ENCODE measurements at places on chromosomes 12 and 14. TPM values are rescaled to one million over a fixed set of nuclear protein-coding genes. Genes with fewer than 3 reads are reported as not detected.
A peak's percentile ranks its signal among the peaks of the same experiment; 100 is the strongest.

DNA sequence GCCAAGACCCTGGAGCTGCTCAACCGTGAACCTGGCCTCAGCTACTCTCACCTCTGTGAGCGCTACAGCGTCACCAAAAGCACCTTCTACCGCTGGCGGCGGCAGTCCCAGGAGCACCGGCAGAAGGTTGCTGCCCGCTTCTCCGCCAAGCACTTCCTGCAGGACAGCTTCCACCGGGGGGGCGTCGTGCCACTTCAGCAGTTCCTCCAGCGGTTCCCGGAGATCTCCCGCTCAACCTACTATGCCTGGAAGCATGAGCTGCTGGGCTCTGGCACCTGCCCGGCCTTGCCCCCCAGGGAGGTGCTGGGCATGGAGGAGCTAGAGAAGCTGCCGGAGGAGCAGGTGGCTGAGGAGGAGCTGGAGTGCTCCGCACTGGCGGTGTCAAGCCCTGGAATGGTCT is 9.3 kb downstream of the VRTN start:
- no peak overlapping the region for H3K27ac ChIP-seq
- peaks cover 2% of the 10 kb centered on the region for H3K27me3 ChIP-seq
- no peak overlapping the region for H3K4me3 ChIP-seq
- DNase-seq: no peak

DNA sequence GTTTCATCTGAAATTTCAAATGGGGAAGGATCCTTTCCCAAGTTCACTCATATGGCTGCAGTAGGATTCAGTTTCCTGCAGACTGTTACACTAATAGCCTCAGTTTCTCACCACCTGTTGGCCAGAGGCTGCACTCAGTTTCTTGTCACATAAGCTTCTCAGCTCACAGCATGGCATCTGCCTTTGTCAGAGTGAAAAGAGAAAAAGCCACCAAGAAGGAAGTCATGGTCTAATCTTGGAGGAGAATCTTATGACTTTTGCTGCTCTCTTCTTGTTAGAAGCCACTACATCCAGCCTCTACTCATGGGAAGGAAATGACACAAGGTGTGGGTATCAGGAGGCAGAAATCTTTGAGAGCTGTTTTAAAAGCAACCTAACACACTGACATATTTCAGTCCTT is 39.4 kb upstream of the BTG1 start:
- peaks cover 45% of the 10 kb centered on the region for H3K4me1 ChIP-seq
- no peaks in the 10 kb centered on the region for H3K27me3 ChIP-seq
- H3K36me3 ChIP-seq: peaks cover 16% of the 10 kb centered on the region
- DNase-seq: peak; percentile 37

DNA sequence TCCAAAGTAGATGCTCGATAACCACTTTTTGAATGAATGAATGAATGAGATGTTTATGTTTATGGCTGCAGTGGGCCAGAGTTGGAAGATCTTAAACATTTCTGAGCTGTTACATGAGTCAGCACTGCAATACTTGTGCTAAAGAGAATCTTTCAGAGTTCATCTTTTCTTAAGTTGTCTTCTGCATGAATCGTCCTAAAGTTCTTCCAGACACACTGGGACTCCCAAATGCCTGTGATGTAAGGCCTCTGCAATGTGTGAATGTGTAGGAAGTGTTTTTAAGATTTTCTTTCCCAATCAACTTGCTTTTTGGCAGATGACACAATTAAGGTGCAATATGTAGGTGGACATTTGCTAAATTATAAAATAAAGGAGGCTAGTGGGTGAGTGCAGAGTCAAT is 50.3 kb upstream of the TRIM9 start:
- no peak overlapping the region for H3K4me3 ChIP-seq
- H3K36me3 ChIP-seq: no peaks in the 10 kb centered on the region
- no peaks in the 10 kb centered on the region for H3K4me1 ChIP-seq
- no peak for DNase-seq
- H3K27me3 ChIP-seq: peaks cover 7% of the 10 kb centered on the region

GRCh38 chr12:89760783-89761182 is 52.1 kb upstream of the ATP2B1 start:
- no peaks in the 10 kb centered on the region for H3K27me3 ChIP-seq
- H3K27ac ChIP-seq: no peak overlapping the region
- no peak overlapping the region for H3K4me3 ChIP-seq
- H3K36me3 ChIP-seq: peaks cover 2% of the 10 kb centered on the region
- no peak for DNase-seq

DNA sequence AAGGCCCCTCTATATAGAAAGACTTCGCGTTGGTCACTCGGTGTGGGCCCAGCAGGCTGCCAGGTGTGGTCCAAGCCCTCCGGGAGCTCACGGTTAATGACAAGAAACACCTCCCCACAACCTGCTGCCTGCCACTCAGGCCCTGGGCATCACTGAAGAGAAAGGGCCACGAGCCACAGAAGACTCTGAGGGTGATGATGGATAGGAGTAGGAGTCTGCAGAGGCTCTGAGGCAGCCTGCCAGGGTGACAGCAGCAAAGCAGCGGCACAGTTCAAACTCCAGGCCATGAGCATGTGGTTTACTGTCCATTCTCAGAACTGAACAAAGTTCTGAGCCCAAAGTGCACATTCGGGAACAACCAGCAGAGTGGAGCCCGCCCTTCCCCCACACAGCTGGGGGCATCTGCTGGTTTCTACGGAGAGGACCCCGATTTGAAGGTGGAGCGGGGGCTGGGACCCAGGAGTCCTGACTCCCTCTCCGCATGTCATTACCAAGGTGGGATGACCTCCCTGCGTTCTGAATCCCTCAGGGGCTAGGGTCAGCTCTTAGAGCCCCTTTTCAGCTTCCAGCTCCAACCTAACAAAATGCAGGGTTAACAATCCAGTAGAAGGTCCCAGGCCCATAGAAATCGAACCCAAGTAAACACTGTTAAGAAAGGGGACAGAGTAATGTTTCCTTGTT is 65.8 kb downstream of the VWF start:
- DNase-seq: no peak
- H3K27me3 ChIP-seq: peaks cover 4% of the 10 kb centered on the region
- no peaks in the 10 kb centered on the region for H3K36me3 ChIP-seq
- H3K27ac ChIP-seq: no peak overlapping the region

The KLHL28 gene
- 19.6 TPM for total RNA-seq

- no peak overlapping the region for H3K4me3 ChIP-seq
- no peaks in the 10 kb centered on the region for H3K36me3 ChIP-seq
- no peak for DNase-seq
- H3K27ac ChIP-seq: no peak overlapping the region
These were observed 486.2 kb downstream of the VRK1 start for GRCh38 chr14:97283426-97283825.

DNA sequence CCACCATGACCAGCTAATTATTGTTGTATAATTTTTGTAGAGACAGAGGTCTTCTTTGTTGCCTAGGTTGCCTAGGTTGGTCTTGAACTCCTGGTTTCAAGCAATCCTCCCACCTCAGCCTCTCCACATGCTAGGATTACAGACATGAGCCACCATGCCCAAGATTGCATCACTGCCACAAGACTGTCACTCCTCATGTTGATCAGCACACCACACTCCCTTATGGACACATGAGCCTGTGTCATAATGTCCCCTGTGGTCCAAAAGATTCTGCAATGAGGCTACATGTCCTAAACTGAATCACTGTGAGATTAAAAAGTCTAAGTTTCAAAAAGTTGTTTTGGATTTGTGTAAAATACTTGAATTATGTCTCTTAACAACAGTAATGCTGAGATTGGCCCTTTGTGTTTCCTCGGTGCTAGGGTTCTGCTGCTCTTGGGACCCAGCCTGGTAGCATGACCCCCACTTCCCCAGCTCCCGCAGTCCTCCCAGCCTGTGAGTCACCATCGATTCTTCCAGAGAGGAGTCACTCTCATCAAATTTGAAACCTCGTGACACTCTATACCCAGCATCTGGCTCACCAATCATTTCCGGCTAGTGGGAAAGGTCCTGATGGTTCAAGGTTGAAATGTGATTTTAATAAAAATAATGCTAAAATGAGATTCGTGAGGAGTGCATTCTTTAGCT is 890.9 kb downstream of the VRK1 start:
- DNase-seq: no peak
- H3K27me3 ChIP-seq: no peaks in the 10 kb centered on the region
- no peak overlapping the region for H3K4me3 ChIP-seq
- peaks cover 7% of the 10 kb centered on the region for H3K36me3 ChIP-seq

The PYGL gene
- 0.72 TPM for total RNA-seq

The NKX2-8 gene
- not detected for total RNA-seq

The FGF6 gene
- not detected for total RNA-seq

DNA sequence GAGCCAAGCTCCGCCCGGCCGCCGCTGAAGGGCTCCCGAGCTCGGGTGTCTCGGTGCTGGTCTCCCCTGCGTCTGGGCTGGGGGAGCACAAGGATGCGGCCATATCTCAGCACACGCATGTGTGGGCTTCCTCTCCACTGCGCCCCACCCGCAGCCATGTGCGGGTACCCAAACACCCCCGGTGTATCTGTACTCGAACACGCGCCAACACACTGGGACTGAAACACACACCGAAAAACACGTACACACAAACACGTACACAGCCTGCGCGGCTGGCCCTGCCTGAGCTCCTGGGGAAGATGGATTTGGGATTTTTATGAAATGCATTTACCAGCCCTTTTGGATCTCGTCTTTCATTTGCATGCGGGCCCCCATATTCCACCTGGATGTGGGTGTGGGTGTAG is 897 bp upstream of the TBX3 start:
- peaks cover 9% of the 10 kb centered on the region for H3K36me3 ChIP-seq
- no peak for DNase-seq
- peak overlapping the region; percentile 28 for H3K4me3 ChIP-seq
- peaks cover 21% of the 10 kb centered on the region for H3K4me1 ChIP-seq

The SCNN1A gene
- 1.1 TPM for total RNA-seq

DNA sequence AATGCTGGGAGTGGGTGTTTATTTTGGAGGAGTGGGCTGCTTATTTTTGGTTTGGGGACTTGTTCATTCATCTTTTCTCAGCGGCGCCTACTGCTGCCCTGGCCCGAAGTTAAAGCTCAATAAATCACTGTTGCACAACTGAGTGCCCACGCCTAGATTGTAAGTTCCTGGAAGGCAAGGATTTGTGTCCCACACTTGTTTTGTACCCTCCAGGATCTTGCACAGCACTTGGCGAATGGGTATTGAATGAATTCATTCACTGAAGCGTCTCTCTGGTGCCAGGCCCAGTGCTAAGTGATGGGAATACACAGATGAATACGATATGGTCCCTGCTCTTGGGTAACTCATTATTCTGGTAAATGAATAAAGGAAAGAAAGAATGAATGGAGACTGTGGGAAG is 153.3 kb upstream of the PARP11 start:
- no peak for DNase-seq
- H3K27me3 ChIP-seq: peaks cover 4% of the 10 kb centered on the region
- no peak overlapping the region for H3K27ac ChIP-seq
- peaks cover 2% of the 10 kb centered on the region for H3K36me3 ChIP-seq
- no peak overlapping the region for H3K4me3 ChIP-seq
- peaks cover 27% of the 10 kb centered on the region for H3K4me1 ChIP-seq

The GLT1D1 gene
- not detected for total RNA-seq
